ENCODE measurements at places on chromosomes 6 and 20. TPM values are rescaled to one million over a fixed set of nuclear protein-coding genes. Genes with fewer than 3 reads are reported as not detected.

DNA sequence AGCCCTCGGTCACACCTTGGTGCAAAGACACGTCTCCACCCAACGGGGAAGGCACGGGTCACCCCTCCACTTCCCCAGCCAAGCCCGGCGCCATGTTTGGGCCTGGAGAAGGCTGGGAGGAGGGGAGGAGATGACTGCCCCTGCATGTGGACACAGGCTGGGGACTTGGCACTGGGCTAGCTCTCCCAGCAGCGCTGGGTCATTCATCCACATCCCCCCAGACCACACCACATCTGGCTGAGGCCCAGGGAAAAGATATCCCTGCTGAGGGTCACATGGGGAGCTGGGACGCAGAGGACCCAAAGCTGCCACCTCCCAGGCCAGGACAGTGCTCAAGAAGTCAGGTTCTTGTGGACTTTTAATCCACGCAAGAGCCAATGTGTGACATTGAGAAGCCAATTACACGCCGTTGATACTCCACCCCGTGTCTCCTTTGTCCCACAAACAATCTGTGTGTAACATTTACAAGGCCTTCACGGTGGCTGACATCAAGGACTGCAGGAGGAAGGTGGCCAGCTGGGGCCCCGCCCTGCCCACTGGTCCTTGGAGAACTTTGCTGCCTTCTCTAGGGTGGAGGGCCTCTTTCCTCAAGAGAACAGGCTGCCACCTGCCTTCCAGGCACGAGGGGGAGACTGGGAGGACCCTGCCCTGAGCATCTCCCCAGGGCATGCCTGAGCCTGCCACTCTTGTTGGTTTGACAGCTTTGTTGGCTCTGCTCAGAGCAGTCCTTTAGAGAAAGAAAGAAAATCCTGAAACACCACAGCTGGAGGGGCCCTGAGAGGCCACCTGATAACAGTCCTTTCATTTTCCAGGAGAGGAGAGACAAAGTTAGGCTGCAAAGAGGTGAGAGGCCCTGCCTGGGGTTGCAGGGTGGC, 5.3 kb upstream of the IP6K3 start:
- no peak for DNase-seq

- no peak for DNase-seq
Observed at GRCh38 chr20:58822149-58822548, 28.6 kb downstream of the GNAS-AS1 start.

DNA sequence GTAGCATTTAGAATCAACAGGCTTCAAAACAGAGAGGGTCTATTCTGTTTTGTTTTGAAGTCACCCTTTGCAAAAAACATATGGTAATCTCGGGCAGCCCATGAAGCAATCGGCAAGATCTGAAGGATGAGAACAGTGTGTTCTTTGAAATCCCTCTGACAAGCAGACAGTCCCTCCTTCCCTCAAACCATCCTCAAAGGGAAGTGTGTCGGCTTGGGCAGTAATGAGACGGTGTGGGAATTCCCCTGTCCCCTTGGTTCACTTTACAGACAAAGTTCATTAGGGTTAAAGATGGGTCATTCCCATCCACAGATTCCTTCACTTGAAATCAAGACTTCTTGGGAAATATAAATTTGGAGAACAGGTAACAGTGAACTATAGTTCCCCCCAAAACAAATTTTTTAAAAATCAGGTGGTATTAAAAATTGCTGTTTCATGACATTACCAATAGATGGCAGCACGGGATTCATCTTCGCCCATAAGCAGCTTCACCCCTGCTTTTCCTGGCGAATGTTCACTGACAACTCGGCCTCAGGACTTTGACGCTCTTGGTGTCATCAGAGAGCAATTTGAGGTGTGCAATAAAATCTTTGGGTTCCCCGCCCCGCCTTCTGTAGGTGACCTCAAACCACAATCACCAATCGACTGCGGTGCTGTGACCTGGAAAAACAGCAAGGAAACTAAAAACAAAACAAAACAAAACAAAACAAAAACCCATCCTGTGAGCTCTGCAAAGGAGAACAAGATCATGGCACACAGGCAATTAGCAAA, 159.3 kb upstream of the TNFAIP3 start:
- DNase-seq = peak; percentile 25

DNA sequence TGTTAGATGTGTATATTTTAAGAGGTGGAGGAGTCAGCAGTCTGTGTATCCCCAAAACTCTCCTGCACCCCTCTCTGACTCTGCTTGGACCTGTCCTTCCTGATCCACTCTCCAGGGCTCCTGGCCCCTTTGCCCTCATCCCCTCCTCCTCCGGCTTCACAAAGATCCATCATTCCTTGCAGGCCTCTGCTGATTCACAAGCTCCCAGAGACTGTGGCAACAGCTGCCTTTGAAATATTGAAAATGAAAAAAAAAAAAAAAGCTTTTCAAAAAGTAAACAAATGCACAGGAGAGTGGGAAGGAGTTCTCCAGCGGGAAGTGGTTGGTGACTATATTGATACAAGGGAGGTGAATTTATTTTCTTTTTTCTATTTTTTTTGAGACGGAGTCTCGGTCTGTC, 330.2 kb upstream of the SULF2 start:
- DNase-seq = no peak

GRCh38 chr6:3571250-3571681, 114.4 kb upstream of the SLC22A23 start:
- no peak for DNase-seq

Gene TCP11
- not detected for total RNA-seq

Gene C6orf118
- total RNA-seq = not detected

GRCh38 chr20:7672571-7672970, 267.7 kb downstream of the HAO1 start:
- DNase-seq = no peak

Gene GJA10
- total RNA-seq = not detected

- no peak for DNase-seq
Observed at GRCh38 chr20:52372169-52372568, 180.6 kb upstream of the ZFP64 start.

DNA sequence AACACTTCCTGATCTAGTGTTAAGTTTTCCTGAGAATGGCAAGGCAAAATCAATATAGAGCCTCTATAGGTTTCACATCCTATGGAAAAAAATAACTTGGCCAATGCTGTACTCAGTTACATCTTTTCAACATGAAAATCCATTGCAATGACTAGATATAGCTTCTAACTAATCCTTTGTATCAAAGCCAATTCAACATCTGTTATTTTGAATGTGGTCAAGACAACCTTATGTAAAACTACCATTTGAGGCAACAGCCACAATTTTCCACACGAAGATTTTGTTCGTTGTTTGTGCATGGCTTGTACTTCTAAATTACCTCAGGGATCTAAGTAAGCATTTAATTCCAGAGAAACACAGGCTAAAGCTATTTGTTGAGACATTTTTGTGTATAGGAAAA, 637.8 kb upstream of the EYS start:
- no peak for DNase-seq

Gene KHDC1
- total RNA-seq = 1.1 TPM

GRCh38 chr6:5399391-5399790, 138.1 kb downstream of the FARS2 start:
- no peak for DNase-seq

Gene ABHD16B
- total RNA-seq = not detected

- DNase-seq = no peak
Observed at GRCh38 chr6:26200918-26201721, 113.9 kb downstream of the HFE start.

DNA sequence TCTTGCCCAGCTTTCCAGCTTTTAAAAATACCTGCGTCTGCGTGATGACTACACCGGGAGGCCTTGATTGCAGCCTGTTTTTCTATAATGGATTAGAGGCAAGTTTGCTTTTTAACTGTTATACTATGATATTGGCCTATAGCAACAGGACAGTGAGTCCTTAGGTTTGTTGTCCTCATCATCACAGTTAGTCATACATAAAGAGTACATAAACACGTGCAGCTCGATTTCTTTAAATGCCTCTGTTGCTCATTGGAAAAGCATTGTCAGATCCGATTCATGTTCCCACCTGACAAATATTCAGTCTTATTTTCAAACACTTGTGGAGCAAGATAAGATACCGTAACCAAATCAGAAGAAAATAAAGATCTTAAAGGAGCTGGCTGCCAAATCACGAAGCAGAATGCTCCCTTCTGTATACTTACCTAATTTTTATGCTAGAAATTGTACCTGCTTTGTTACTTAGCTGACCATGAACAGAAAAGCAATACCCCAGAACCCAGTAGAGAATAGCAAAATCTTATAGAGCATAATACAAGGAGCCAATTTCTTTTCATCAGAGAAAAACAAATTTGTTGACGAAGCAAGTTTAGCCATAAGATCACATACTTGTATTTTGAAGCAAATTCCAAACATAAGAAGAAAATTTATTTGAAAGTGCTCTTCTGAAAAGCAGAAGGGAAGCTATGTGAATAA, 100.4 kb downstream of the TMEM200A start:
- no peak for DNase-seq

Gene MDN1
- total RNA-seq = 22.9 TPM

- DNase-seq = no peak
Observed at GRCh38 chr6:166933396-166933795, 23.0 kb downstream of the RNASET2 start.

DNA sequence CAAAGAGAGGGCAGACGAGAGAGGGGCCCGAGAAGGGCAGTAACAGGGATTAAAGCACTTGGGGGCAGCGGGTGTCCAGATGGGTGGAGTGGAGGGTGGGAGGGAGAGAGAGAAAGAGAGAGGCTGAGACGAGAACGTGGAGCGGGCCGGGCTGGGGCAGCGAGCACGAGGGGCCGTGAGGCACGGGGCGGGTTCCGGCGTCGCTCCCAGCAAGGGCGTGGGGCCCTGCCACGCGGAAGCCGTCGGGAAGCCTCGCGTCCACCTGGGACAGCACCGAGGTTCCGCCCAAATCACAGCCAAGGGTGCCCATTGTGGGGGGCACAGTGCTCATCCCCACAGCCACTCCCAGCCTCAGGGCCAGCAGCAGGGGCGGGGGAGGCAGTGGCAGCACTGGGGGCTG, 49.8 kb downstream of the KCNQ2 start:
- no peak for DNase-seq

Gene LAMP5
- total RNA-seq = not detected

DNA sequence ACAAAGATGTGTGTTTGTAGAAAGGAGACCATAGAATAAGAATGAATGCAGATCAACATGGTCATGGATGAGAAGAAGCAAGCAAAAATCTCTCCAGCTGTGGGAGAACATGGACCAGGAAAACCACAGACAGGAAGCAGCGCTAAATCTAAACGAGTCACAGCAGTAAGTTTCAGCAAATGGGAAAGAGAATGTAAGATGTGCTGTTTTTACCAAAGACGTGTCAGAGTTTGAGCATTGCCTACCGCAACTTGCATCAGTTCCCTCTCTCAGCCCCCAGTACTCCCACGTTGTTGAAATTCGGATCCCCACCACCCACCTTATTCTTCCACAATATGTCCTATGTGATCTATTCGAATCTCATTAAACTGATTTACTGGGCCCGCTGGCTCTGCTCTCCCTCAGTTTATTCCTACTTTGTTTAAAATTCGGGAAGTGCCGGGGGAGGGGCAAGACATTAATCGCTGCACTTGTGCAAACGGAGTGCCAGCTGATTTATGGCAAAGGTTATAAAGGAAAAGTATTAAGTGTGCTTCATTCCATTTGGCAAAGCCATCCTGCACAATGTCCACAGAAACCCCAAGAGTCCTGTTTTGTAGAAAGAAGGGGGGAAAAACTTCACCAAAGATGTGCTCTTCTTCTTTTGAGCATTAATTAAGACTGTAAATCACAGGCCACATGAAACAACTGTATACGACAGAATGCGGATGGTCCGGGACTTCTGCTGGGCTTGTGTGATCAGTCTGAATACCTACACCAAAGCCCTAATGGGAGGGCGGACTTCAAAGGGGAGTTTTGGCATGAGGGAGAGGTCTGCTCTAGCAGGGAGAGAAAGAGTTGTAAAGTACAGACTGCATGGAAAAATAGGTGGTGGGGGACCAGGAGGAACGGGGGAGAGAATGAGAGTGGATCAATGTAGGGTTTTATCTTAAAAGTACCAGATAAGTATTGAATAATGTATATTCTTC, 59.1 kb upstream of the PRDM1 start:
- DNase-seq = no peak

All from left ventricle myocardium inferior (tissue), 1 donor.